ENCODE measurements at places on chromosomes 7 and 10.

GRCh38 chr7:159042581-159043101 lies 102.0 kb downstream of the VIPR2 start:
- no peak for DNase-seq

- DNase-seq: no peak
Observed at GRCh38 chr7:51010534-51010933, 227.8 kb upstream of the GRB10 start.

DNA sequence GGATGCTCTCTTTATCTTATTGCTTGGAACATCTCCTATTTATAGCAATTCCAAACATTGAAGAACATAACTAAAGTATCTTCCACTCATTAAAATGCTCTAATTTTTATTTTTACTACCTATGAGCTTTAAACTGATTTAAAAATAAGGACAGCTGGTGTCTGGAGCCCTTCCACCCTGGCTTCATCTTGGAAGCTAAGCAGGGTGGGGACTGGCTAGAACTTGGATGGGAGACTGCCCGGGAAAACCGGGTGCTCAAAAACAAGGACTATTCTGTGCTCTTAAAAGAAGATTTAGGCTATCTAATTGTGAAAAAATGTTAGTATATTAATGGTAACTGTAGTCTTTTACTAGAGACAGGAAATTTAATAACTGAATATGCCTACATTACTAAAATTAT lies 69.2 kb downstream of the ARMC3 start:
- DNase-seq: peak; percentile 6

DNA sequence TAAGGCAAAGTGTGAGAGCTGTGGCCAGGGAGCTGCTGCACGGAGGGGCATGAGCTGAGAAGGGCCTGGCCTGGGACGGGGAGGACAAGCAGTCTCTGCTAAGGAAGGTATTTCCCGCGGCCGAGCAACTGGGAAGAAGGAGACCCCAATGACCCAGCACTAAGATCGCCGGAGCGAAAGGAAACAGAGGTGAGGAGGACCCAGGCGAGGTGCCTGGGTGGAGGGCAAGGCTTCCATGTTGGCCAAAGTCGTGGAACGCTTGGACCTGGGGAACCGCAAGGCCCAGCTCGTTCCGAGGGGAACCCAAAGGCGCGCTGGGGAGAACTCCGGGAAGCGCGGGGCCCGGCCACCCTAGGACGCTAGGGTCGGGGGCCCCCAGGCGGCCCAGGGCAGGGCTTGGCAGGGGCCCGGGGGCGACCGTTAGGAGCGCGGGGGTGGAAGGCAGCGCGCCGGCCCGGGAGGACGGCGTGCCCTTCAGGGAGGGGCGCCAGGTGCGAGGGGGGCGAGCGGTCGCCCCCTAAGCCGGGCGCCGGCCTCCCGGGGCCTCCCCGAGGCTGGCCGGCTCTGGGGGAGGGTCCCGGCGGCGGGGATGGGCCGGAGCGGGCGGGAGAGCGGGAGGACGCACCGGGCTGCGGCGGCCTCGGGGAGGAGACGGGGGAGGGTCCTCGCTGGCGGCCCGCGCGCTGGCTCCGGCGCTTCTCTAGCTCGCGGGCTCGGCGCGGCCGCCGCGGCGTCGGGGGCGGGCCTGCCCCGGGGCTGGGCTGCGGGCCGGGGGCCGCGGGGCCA lies 545 bp downstream of the GIGYF1 start:
- no peak for DNase-seq

DNA sequence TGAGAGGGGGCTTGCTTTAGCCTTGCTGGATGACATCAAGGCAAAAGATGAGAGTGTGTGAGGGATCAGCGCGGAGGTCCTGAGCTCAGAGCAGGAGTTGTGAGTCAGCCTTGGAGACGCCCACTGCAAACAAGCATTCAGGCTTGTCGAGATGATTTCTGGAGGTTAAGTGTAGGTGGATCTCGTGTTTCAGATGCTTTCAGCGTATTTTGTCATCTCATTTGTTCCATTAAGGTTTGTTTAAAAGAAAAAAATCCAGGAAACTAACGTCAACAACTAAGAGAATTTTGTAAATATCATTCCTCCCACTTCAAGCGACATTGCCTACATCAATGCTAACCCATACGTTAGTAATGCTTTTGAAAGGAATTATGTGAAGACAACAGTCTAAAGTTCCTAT lies 715.4 kb upstream of the NRP1 start:
- no peak for DNase-seq

GRCh38 chr10:125827133-125827532 lies 3.8 kb downstream of the BCCIP start:
- DNase-seq: no peak

DNA sequence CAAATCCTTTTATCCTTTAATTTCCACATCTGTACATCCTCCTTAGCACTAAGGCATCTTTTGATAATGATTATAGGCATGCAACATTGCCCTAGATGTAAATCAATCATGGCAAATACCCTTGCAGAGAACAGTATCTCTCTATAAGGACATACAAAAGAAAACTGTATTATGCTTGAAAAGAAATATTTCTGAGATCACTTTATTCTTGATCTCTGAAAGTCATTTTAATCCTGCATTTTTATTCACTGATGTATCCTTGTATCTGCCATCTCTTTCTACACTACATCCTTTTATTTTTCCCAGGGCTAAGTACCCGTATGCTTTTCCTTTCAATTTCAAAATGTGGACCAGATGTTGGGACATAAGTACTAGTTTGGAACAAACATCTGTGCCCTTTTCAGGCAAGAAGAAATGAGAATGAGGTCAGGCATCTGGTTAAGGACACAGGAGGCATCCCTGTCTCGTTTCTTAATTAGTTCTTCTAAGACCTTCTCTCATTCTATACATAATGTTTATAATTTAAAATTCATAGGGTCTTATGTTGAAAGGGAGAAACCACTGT lies 338.6 kb downstream of the CNTNAP2 start:
- DNase-seq: no peak

DNA sequence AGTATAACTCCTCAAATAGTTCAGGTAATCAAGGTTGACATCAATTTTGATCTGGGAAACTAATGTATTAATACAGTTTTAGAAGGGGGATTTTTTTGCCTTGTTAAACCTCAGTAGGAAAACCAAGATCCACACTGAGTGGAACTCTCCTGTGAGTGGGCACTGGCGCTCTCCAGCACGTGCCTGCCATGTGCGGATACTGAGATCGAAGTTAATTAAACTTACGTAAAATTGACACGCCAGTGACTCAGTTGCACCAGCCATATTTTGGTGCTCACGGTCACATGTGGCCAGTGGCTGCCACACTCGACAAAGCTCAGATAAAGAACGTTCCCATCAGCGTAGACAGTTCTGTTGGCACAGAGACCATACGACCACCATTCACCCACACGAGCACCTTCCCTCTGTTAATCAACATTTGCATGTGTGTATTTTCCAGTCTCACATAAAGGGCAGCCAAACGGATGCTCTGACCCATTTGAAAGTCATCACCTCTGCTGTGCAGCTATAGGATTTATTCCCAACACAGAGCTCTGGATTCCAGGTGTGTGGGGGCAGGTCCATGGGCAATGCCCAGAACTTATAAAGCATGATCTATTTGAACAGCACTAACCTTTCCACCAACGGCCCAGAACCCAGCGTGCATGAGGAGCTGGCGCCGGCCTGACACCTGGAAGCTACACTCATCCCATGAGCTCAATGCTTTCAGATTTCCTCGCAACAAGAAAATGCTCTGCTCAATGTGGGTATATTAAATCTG lies 77.7 kb downstream of the VIPR2 start:
- no peak for DNase-seq

DNA sequence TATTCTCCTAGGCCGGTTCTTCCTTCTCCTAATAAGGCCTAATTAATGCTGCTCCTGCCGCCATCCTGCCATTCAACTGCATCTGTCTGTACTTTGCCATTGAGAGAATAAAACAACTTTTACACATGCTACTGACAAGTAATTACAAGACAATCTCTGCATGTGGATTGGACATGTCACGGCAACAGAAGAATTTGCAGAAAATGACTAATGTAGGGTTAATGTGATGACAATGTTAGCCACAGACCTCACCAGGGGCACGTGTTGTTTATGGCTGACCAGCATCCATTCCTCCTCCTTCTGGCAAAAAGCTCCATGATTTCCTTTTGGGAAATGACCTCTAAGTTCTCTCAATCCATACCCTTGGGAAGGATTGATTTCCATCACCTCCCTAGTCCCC lies 58.0 kb downstream of the NEBL start:
- no peak for DNase-seq

DNA sequence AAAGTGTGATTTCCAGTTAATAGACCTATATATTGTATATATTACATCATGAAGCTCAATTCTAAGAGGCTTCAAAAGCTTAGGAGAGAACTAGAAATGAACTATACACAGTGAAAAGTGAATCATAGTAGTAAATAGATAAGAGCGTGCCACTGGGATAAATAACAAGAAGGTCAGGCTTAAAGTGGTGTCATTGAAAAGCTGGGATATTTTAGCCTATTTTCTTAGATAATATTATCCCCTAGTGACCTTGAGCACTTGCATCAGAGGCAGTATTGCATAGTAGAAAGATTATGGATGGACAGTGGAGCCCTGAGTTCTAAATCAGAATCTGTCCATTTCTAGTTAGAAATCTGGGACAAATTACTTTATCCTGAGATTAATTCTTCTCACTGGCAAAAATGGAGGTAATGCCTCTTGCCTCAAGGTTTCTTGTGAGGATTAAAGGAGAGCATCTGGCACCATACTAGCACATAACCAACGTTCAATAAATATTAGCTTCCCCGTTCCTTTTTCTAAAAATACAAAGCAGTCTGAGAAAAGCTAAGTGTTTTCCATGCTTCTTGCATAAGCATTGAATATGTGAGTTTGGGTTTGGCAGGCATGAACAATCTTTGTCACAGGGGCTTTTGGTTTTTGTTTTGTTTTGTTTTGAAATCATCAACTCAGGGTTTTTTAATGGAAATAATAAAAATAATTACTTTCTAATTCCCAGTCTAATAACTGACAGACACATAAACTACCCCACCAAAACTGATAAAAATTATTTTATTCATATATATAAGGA lies 27.3 kb upstream of the MACC1 start:
- no peak for DNase-seq

DNA sequence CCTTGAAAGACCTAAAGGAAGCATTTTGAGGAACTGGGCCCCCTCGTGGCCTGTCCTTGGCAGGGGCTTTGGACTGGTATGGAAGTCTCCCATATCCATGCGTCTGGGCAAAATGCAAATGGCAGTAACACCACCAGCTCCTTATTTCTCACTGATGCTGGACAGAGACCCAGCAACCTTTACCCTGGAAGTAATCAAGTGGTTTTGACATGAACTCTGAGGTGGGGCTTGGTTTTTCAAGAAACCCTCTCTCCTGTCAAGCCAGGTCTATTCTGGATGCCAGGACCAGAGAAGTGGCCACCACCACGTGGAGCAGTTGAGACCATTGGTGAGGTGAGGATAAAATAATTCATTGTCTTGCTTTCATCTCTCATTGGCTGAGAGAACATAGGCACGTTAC lies 84.4 kb downstream of the OTUD1 start:
- DNase-seq: no peak

Measured in brain pericyte (primary cell).